ENCODE measurements at places on chromosomes 7 and 10.

GRCh38 chr10:18737236-18737635, 78.0 kb downstream of the ARL5B start:
- DNase-seq, result no peak

- DNase-seq, result no peak
These were observed 173.1 kb upstream of the LRRTM3 start for GRCh38 chr10:66752714-66753113.

DNA sequence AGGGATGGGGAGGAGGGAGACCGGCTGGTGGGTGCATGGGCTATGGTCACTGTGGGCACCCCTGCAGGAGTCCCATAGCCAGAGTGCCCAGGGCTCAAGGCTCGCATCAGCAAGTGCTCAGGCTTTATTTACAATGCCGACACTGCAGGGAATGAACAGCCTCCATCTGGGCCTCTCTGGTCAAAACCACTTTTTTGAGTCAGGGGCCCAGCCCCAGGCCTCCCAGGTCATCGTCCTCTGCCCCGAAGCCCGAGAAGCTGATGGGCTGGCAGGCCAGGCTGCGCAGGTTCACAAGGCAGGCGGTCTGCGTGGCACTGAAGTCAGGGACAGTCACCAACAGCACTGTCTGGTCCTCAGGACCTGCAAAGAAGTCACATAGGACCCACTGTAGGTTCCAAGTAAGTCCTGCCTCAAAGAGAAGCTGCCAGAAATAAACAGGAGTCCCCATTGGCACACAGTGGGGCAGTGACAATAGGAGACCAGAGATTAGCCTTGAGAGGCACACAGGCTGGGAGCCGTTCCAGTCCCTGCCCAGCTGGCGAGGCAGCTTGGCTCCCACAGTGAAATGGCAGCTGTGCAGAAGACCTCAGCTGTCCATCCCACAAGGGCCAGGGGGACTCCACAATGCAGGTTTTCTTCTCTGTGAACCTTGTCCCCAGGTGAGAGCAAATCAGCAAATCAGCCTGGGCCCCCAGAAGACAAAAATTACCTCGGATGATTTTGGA, 8.6 kb downstream of the POLD2 start:
- DNase-seq, result no peak

DNA sequence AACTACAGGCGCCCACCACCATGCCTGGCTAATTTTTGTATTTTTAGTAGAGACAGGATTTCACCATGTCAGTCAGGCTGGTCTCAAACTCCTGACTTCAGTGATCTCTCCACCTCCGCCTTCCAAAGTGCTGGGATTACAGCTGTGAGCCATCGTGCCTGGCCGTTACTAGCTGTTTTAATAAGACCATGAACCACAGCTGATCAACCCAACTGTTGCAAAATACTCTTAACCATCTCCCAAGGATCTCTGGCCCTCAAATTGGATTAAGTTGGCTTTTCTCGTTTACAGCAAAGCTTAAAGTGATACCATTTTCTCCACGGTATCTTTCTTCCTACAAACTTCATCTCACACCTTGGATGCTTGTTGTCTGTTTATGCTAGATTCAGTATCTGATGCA, 18.3 kb downstream of the ZFAND2A start:
- DNase-seq, result no peak

DNA sequence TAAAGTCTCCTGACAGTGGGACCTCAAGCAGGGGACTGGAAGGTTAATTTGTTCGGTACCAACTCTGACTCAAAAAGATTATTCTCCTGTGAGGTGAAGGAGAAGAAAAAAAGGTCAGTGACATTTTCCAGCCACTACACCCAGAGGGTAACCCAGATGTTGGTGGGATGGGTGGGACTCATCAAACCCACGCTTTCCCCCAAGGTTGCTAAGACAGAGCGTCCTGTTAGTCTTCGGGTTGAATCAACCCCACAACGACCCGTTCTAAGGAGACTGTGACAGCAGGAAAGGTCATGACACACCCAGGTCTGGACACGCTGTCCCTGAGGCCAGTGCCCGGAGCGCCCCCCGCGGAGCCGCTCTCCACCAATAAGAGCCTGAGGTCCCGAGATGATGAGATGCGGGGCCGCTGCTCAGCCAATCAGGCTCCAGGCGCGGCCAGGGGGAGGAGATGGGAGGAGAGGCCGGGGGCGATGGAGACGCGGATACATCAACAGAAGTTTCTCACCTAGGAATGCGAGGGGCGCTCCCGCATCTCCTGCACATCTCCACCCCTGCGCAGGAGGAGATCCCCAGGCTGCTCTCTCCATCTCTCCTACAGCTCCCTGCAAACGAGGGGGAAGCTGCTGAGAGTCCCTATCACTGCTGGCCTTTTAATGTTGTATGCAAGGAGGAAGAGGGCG, at the start of gene WNT16:
Gene WNT16 (plus strand): TSS at position 493 of the 683 bp plus-strand sequence. CDS start 293 bp downstream, outside the sequence.
- DNase-seq, result no peak

Data from T-helper 9 cell (primary cell).